Sigmoid colon (tissue), 7 donors: ENCODE measurements at places on chromosomes 1 and 21.
A peak's percentile ranks its signal among the peaks of the same experiment; 100 is the strongest.

DNA sequence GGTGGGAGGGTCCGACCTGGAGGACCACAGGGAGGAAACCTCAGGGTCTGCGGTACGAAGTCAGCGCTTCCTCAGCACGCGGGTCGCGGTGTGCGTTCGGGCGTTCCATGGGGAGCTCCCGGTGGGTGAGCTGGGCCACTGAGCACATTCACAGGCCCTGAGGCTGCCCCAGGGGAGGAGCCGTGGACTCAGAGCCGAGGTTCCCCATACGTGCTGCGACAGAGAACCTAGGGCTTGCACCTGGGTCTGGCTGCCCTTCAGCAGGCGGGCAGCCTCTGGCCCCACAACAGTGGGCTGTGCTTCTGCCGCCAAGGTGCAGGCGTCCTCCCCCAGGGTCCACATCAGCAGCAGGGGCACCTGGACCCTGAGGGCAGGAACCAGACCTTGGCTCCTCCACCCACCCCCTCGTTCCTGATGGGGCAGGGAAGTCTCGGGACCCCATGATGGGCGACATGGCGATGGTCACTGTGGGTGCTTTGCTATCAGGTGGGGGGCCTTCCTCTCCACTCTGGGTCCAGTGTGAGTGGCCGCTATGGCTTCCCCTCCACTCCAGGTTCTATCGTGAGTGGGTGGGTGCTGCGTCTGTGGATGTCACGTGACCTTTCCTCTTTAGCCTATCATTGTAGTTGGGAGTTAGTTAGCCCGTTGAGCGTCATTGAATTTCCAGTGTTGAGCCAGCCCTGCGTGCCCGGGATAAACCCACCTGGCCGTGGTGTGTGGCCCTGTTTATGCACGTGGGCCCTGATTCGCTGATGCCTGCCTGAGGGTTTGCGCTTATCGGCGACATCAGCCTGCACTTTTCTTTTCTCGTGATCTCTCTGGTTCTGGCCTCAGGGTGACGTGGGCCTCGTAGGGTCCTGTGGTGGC lies 27.9 kb downstream of the FTCD start:
- DNase-seq = peak; percentile 63

DNA sequence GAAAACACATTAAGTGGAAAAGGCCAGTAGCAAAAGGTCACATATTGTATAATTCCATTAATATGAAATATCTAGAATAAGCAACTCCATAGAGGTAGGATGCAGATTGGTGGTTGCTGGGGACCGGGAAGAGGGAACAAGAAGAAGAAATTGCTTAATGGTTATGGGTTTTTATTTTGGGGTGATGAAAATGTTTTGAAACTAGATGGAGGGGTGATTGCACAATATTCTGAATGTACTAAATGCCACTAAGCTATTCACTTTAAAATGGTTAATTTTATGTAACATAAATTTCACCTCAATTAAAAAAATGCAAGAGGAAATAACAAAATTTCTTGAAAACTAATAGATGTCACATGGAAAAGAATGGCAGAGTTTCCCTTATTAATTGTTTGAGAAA lies 6.7 kb downstream of the KIAA0040 start:
- no peak for DNase-seq

GRCh38 chr21:26684889-26685288 lies 111.8 kb upstream of the CYYR1 start:
- no peak for DNase-seq

DNA sequence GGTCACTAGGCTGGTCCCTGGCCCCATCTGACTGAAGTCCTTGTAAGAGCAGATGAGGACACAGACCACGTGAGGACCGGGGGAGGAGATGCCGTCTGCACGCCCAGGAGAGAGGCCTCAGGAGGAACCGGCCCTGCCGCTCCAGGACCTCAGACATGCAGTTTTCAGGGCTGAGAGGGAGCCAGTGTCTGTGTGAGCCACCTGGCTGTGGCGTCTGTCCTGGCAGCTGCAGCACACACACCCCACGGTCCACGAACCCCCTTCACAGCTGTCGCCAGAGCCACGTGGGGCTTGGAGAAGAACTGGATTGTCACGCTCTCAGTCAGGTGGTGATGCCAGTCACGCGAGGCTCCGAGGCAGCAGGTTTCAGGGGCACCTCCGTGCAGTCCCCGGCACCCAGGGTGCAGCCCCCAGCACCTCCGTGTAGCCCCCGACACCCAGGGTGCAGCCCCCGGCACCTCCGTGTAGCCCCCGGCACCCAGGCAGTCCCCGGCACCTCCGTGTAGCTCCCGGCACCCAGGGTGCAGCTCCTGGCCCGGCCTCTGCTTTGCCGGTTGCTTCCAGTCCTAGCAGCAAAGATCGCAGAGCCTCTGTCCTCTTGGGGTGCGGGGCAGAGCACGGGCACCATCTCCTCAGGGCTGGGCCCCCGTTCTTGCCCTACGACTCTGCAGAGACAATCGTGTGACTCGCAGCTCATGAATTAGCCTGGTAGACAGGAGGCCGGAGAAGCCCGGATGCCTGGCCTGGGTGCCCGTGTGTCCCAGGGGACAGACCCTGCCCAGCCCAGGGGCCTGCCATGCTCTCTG lies 19.0 kb upstream of the SUMO3 start:
- DNase-seq = no peak
